ENCODE measurements at places on chromosomes 16 and 17.

- DNase-seq, result no peak
Observed at GRCh38 chr16:27764869-27765675, 215.1 kb downstream of the KATNIP start.

DNA sequence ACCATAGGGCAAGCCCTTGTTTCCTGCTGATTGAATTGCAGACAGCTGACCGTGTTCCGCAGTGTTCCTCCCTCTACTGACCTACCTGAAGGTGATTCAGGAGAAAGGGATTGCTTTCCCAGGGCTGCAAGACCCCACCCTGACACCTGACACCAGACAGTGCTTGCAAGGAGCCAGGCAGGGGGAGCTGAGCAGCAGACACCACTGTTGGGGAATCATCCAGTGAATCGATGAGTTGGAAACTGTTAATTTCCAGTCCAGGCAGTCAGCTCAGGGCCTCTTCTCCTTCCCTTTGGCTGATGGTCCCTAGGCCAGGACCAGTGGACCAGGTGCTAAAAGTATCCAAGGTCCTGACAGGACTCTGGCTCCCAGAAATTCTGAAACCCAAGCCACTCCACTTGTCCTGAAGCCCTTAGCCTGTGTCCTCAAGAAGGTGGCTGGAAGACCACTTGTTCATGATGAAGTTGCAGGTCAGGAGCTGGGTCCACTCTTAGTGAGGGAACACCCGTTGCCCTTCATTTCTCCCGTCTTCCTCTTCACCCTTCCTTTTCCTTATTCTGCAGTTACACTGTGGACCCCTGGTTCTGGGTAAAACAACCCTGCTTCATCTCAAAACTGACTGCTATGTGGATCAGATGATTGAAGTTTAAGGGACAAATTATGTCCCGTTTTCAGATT is 9.5 kb upstream of the UNK start:
- DNase-seq, result no peak

DNA sequence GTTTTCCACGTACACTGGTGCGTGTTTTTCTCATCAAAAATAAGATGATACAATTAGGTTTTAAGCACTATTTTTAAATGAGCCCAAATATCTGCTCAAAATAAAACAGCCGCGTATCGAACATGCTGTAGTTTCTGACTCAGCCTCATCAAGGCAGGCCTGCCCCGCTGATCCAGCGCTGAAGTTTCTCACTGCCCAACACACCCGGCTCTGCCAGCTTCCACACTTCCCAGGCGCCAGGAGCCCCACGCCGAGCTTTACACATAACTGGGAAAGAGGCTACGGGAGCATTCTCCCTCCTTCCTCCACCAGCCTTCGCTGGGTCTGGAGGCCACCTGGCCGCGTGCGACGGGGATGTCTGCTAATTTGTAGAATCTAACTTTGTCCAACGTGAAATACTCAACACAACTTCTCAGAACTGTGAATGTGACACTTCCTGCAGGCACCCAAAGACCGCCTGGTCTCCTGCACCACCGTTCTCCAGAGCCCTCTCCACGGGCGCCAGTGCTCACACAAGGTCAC is 42.1 kb downstream of the MAP1LC3B start:
- DNase-seq, result no peak

DNA sequence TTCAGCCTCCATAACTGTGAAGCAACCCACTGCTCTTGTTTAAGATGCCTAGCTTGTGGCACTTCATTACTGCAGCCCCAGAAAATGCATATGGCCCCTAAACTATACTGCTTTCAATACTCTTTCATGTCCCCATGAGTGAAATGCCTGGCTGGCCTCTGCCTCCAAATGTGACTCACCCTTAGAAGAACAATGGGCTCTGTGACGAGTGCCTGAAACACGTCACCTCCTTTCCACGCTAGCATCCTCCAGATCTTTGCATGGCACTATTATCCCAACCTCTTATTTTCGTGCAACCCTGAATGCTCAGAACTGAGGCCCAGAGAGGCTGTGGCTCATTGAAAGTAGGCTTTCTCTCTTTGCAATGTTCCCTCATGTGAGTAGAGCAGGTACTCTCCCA is 233.1 kb downstream of the CBLN1 start:
- no peak for DNase-seq

DNA sequence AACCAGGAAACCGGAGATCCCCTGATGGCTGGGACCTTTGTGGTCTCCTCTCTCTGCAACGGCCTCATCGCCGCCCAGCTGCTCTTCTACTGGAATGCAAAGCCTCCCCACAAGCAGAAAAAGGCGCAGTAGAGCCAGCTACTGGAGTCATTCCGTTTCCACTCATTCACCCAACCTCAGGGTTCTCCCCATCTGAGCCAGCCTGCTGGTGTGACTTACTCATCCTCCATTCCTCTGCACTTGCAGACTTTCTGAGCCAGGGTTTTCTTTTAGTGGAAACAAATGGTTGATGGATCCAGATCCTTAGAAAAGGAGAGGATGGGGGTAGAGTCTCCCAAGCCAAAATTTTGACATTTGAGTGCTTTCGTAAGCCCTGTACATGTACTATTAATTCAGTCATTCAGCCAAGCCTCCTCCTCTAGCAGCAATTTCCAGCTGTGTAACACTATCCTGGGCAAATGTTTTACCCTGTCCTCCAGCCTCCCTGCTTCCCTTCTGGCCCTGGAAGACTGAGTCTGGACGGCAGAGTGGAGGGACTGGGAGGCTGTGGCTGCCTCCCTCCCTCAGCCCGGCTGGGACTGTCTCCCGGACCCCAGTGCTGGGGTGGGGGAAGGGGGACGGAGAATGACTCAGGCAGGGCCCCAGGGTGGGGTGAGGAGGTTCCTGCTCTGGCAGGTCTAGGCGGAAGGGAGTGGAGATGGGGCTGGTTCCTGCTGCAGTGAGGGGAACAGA is 2.3 kb downstream of the SOX15 start:
- DNase-seq, result peak; percentile 32

- no peak for DNase-seq
Observed at GRCh38 chr17:57308543-57309186, 52.3 kb downstream of the MSI2 start.

GRCh38 chr17:80796430-80796861 is 195.2 kb upstream of the CHMP6 start:
- DNase-seq, result no peak

GRCh38 chr16:77500286-77500598 is 65.4 kb upstream of the ADAMTS18 start:
- DNase-seq, result no peak

DNA sequence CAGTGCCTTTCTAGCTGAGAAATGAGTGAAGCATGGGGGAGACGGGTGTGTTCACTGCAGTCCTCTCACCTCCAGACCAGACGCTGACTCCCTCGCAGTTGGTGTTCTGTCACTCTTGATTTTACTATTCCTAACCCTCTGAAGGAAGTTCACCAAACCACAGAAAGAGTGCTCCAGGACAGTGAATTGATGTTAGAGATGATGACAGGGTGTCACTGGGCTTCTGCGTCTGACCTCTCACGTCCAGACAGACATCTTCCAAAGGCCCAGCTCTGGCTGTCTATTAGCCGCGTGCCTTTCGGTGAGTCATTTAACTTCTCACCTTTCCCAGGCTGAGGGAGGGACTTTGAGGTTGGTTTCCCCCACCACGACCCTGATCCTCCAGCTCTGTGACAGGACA is 8.2 kb downstream of the CRAMP1 start:
- no peak for DNase-seq

DNA sequence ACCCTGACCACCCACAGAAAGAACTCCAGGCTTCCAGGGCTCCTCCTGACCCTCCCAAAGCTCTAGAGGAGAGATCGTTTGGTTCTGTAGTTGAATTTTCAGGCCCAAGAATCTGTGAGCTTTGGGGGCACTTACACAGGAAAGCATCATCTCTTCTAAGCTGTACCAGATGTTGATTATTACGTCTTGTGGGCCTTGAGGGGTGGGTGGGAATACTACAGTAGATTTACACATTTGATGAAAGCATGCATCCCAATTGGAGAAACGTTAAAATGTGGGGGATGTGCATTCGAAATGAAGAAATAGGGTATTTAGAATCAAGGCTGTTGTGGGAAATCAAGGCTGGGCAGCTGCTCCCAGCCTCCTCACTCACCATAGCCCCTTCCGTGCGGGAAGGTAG is 61.9 kb downstream of the MGAT5B start:
- no peak for DNase-seq

GRCh38 chr16:74099530-74099929 is 197.1 kb upstream of the PSMD7 start:
- DNase-seq, result no peak
